ENCODE measurements at places on chromosomes 3 and 15.
A peak's percentile ranks its signal among the peaks of the same experiment; 100 is the strongest.

GRCh38 chr15:73324496-73325170, 44.1 kb downstream of the HCN4 start:
- no peak overlapping the region for H3K27ac ChIP-seq
- peaks cover 23% of the 10 kb centered on the region for H3K27me3 ChIP-seq
- no peaks in the 10 kb centered on the region for H3K36me3 ChIP-seq
- no peak overlapping the region for H3K4me3 ChIP-seq
- DNase-seq: no peak
- no peaks in the 10 kb centered on the region for H3K4me1 ChIP-seq

GRCh38 chr3:38579141-38579540, 70.3 kb downstream of the SCN5A start:
- no peaks in the 10 kb centered on the region for H3K4me1 ChIP-seq
- H3K27me3 ChIP-seq: peaks cover 10% of the 10 kb centered on the region
- DNase-seq: no peak
- H3K36me3 ChIP-seq: no peaks in the 10 kb centered on the region
- no peak overlapping the region for H3K27ac ChIP-seq

DNA sequence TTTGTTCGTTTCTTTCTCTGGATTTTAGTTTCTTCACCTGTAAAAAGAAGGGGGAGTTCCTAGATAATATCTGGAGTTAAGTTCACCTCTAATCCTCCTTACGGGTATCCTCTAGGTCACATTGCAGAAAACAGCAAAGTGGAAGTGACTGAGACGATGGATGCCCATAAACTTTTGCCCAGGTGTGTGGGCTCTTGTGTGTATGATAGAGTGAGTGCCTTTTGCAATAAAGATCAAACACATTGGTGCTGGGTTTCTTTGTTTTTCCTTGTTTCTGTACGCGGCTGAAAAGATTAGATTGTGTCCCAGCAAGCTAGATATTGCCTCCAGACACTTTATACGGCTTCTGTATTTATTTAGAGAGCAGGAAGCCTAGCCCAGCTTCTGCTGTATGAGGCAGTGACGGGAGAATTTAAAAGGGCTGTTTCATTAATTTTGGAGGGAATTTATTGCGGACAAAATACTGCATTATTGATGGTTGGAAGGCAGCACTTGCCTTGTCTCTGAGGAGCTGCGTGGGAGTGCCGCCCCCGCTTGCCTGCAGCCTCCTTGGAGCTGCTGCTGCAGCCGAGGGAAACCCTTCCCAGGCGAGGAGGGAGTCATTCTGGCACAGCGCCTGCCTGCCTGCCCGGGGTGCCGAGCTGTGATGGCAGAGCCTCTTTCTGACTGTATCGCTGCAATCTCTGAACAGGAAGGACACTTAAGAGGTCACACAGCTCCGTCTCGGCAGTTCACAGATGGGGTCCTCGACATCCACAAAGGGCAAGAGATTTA, 38.5 kb downstream of the PYDC2 start:
- no peaks in the 10 kb centered on the region for H3K4me1 ChIP-seq
- H3K36me3 ChIP-seq: no peaks in the 10 kb centered on the region
- no peak for DNase-seq

DNA sequence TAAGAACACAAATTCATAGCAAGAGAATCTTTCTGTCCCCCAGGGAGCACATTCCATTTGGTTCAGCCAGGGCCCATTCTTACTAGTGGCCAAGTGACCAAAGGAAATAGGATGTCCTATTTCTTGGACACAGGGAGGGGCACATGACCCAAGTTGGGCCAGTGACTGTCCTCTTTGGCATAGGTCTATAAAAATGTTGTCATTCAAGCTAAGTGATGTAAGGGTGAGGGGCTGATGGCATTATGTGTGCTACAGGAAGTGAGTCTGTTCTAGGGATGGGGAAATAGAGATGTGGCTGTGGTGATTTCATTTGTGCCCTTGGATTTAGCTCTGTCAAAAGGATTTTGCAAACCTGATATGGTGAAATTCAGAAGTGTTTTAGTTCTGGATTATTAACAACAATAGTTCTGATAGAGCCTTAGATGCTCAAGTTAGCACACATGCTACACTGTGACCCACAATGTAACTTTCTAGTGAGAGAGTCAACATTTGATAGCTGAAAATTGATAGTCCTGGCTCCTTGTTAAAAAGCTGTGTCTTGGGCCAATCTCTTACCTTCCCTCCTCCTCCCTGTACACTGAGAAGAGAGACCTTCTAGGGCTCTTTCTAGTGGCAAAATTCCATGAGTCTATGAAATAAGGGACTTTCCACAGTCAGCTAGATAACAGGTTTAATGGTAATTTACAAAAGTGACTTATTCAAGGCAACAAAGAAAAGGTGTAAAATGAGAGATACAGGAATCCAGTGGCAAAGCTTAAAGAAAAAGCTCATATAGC, 117.2 kb downstream of the THRB start:
- H3K27ac ChIP-seq: no peak overlapping the region
- H3K27me3 ChIP-seq: no peaks in the 10 kb centered on the region
- H3K4me3 ChIP-seq: no peak overlapping the region

DNA sequence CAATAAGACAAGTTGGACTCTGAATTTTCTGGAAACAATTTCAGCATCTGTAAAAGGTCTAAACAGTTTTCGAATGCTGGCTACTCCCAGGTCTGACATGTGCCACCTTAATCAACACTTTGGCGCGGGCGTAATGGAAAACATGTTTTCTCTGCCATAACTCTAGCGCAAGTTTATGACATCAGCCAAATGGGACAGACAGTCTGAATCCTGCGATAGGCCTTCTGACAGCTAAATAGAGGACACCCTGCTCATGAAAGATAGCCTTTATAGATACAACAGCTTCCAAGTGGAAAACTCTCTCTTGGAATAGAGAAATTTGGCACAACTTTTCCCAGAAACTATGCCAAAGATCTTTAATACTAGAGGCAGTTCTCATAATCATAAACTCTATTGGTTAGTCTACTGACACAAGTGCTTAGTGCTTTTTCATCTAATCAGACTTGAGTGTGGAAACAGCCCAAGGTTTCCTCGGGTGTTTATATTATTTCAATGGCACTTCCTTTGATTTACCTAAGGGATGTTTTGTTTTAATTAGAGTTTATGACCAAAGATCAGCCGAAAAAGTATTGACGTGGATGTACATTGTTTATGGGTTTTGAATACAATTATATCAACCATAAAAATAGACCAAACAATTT, 120.1 kb upstream of the DPH6 start:
- no peak for DNase-seq
- no peak overlapping the region for H3K27ac ChIP-seq
- H3K27me3 ChIP-seq: no peaks in the 10 kb centered on the region
- H3K4me1 ChIP-seq: peaks cover 2% of the 10 kb centered on the region

DNA sequence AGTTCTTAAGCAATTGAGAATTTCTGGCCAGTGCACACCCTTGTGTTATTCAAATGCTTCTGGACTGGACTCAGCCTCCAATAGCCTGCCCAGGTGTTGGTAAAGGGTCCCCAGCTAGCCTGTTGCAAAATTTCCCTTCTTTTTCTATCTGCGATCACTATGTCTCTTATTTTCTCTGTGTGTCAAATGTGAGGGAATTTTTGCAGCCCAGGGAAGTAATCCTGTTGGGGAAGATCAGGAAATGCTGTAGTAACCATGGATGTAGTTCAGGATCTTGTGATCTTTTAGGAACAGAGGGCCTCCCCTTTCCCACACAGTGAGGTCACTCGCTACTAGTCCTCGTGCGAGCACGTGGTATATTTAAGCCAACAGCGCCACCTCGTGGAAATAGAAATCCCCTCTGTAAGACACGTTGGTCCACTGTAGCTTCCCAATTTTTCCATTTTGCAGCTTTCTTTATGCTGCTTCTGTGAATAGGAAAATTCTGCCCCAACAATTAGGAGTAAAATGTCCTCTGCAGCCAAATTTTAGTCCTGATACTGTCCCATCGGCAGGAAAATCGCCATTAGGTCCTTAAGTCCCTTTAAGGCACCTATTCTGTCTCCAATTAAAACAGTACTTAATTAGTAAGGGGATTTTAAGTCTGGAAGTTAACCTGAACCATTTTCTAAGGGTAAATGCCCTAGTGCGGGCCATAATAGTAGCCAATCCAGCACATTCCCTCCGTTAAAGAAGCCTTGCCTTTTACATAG, 4.0 kb upstream of the SMCO1 start:
- no peak overlapping the region for H3K4me3 ChIP-seq
- peak; percentile 75 for DNase-seq
- no peak overlapping the region for H3K27ac ChIP-seq
- no peaks in the 10 kb centered on the region for H3K4me1 ChIP-seq
- peaks cover 9% of the 10 kb centered on the region for H3K27me3 ChIP-seq

GRCh38 chr3:18446149-18446825, 21.1 kb upstream of the SATB1 start:
- peak overlapping the region; percentile 96 for H3K4me3 ChIP-seq
- peak overlapping the region; percentile 98 for H3K27ac ChIP-seq
- DNase-seq: no peak
- H3K27me3 ChIP-seq: peaks cover 6% of the 10 kb centered on the region

- H3K36me3 ChIP-seq: peaks cover 9% of the 10 kb centered on the region
- H3K27ac ChIP-seq: no peak overlapping the region
- H3K4me3 ChIP-seq: no peak overlapping the region
- H3K27me3 ChIP-seq: peaks cover 33% of the 10 kb centered on the region
- peak; percentile 64 for DNase-seq
These were observed 31.5 kb upstream of the LDHAL6B start for GRCh38 chr15:59174835-59175831.

- H3K4me3 ChIP-seq: no peak overlapping the region
- peak overlapping the region; percentile 80 for H3K27ac ChIP-seq
- H3K4me1 ChIP-seq: peaks cover 75% of the 10 kb centered on the region
- DNase-seq: no peak
These were observed 28.1 kb downstream of the ATRIP start for GRCh38 chr3:48474619-48475018.

- no peaks in the 10 kb centered on the region for H3K4me1 ChIP-seq
- DNase-seq: no peak
- no peak overlapping the region for H3K4me3 ChIP-seq
These were observed 12.2 kb downstream of the TGM4 start for GRCh38 chr3:44886561-44886960.

DNA sequence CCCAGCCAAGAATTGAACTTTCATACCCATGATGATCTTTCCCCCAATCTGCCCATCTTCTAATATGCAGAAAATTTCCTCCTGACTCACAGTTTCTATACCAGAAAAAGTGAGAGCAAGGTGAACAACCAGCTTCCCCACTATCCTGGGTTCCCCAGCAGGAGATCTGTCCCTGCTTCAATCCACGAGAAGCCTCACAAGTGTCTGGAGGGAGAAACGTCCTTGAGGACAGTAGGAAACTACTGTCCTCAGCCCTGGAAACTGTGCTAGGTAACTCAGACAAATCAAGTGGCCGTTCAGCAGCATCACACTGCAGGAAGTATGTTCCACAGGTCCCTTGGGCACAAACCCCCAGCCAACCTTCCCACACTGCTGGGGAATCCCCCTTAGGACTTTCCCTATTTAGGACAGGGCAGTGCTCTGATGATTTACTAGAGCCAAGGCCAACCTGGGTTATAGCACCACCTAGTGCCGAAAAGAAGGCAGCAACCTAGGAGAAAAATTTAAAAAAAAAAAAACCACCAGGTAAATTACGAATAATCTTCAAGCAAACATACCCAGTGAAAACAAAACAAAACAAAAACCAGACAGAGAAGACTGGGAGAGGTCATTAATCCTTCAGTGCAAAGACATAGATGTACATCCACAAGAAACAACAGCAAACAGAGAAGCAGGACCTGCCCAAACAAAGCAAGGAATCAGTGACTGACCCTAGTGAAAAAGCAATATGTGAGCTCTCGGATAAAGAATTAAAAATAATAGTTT, 36.0 kb downstream of the MORC1 start:
- no peak overlapping the region for H3K27ac ChIP-seq
- peaks cover 10% of the 10 kb centered on the region for H3K27me3 ChIP-seq
- peak; percentile 48 for DNase-seq
- H3K4me1 ChIP-seq: no peaks in the 10 kb centered on the region
- H3K4me3 ChIP-seq: no peak overlapping the region
